Activated naive CD4-positive, alpha-beta T cell treated with anti-CD3 and anti-CD28 coated beads for 36 hours (primary cell): ENCODE measurements at places on chromosomes 2 and 18.

DNA sequence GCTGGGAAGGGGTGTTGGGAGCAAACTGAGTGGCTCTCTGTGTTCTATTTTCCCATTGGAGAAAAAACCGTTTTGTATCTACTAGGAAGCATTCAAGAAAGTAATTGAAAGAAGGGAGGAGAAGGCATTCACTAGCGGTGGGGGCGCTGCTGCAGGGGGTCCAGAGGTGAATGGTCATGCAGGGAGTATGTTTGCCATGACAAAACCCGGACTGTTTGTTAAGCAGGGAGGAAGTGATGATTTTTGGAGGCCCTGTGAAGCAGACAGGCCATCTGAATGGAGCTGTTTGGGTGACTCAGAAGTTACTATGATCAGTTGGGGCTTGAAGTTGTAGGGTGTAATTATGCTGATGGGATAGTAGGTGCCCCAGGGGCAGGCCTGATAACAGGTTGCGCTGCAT lies 7.0 kb downstream of the TAF4B start:
- no peak for DNase-seq

- DNase-seq: no peak
These were observed 18.1 kb upstream of the LYPD6B start for GRCh38 chr2:149020432-149020851.

GRCh38 chr2:68435615-68436014 lies 31.5 kb downstream of the FBXO48 start:
- DNase-seq: no peak

DNA sequence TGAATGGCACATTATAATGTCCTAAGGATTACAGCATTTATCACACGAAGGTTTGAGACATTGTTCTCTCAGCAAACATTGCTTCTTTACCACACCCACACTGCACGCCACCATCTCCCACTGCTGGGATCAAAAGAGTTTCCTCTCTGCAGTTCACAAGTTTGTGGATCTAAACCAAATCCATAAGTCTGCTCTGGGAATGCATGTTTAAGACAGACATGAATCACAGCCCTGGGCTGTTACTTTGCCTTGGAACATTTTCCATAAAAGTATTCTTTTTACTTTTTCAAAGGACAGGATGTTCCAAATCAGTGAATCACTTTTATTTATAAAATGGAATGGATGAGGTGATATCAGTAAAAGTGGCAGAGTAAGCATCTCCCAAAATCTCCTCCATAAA lies 36.1 kb downstream of the STPG4 start:
- DNase-seq: no peak

DNA sequence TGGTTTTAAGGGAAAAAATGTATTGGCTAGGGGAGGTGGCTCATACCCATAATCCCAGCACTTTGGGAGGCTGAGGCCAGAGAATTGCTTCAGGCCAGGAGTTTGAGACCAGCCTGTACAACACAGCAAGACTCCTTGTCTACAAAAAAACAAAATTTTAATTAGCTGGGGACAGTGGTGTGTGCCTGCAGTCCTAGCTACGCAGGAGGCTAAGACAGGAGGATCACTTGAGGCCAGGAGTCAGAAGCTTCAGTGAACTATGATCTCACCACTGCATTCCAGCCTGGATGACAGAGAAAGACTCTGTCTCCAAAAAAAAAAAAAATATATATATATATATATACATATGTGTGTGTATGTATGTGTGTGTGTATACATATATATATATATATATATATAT lies 18.5 kb downstream of the CCDC88A start:
- no peak for DNase-seq

GRCh38 chr2:449246-450067 lies 161.6 kb upstream of the ALKAL2 start:
- DNase-seq: no peak

DNA sequence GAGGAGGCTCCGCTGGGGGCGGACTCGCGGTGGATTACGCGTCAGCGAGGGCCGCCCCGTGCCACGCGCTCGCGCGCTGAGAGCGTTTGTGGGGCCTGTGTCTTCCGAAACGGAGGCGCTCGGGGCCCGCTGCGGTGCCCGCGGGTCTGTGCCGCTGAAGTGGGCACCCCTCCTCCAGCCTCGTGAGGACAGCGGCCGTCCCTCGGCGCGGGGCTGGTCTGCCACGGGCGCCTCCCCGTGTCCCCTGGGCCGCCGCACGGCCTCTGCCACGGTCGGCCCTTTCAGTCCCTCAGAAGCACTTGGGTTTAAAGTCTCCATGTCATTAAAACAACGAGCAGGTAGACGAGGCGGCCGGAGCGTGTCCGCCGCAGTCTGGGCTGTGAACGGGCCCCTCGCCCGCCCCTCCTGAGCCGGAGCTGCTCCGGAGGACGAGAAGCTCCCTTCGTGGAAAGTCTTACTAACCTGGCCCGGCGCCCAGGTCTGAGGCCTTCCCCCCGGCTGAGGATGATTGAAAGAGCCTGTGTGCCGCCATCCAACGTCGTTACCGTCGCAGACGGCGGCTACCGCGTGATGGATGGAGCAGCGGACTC lies 97.6 kb downstream of the NFATC1 start:
- no peak for DNase-seq

- DNase-seq: no peak
These were observed 72.5 kb downstream of the NCAPH start for GRCh38 chr2:96407919-96408550.

- no peak for DNase-seq
These were observed 127.7 kb upstream of the LRRTM4 start for GRCh38 chr2:77649856-77650255.

GRCh38 chr2:182729710-182730339 lies 13.8 kb downstream of the DNAJC10 start:
- no peak for DNase-seq

DNA sequence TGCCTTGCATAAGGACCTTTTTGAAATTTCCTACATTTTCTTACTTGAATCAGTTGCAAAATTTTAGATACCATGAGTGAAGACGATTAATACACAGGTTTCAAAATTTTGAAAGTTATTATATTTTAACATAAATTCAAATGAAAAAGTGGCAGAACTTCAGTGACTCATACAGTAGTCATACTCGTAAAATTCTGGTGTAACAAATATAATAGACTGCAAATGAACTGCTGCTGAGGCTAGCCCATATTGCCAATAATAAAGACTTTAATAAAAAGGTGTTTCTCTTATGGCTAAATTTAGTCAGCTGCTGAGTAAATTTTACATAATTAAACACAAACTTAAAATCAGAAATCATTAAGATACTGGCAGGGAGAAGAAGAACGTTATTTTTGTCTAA lies 36.9 kb downstream of the MSH6 start:
- DNase-seq: no peak

DNA sequence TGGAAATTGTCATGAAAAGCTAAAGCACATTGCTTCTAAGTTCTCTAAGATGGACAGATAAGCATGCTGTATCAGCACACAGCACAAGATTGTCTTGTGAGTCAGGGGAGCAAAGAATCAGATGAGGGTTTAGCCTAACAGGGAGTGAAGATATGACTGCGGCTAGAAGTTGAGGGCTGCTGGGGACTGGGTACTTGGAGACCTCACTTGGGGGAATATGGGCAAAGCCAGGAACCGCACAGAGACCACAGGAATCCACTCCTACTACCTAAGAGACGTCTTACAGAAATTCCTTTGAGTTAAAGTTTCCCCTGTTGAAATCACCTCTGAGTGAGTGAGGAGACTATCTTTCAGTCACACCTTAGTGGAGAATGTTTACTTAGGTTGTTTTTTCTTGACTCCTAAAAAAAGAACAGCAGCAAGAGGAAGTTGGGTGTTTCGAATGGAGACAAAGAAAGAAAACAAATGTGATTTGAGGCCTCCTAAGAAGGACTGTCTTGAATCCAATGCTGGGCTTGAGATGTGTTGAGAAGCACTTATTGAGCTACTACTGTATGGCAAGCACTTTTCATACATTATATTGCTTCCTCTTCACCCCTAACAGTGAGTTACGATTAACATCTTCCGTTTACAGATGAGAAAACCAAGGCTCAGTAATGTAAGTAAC lies 100.7 kb downstream of the ANKRD44 start:
- DNase-seq: peak; percentile 78

DNA sequence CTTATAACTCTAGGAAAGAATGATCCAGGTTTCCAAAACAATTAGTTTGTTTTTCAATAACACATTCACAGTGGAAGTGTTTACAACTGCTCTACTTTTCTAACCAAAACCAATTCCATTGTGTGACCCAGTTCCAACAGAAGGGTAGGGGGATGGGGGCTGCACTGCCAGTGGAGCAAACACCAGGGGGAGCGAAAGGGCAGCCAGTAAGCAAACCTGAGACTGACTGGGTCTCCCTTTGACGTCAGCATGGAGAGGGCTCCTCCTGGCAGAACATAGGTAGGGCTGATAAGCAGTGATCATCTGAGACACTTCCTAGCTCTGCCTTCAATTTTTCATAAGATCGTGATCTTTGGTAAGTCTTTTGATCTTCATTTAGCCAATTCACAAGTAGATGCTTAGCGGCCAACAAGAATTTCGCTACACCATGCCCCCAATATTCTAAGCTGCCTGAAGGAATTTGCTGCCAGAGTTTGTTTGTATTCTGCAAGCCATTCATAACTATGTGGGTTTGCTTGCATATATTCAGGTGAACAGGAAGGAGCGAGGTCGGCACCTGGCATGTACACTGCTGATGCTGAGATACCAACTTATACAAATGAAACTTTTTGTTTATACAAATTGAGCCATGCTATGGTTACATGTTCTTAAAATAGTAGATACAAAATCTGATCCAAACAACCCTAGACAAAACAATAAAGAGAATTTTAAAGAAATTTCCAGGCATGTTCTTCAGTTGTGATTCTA lies 45.9 kb downstream of the ST6GAL2 start:
- no peak for DNase-seq

- no peak for DNase-seq
These were observed 199.4 kb upstream of the REV1 start for GRCh38 chr2:99689145-99689742.

GRCh38 chr18:25056429-25056828 lies 295.5 kb downstream of the ZNF521 start:
- no peak for DNase-seq

- DNase-seq: no peak
These were observed 14.1 kb upstream of the SP5 start for GRCh38 chr2:170701011-170701410.

DNA sequence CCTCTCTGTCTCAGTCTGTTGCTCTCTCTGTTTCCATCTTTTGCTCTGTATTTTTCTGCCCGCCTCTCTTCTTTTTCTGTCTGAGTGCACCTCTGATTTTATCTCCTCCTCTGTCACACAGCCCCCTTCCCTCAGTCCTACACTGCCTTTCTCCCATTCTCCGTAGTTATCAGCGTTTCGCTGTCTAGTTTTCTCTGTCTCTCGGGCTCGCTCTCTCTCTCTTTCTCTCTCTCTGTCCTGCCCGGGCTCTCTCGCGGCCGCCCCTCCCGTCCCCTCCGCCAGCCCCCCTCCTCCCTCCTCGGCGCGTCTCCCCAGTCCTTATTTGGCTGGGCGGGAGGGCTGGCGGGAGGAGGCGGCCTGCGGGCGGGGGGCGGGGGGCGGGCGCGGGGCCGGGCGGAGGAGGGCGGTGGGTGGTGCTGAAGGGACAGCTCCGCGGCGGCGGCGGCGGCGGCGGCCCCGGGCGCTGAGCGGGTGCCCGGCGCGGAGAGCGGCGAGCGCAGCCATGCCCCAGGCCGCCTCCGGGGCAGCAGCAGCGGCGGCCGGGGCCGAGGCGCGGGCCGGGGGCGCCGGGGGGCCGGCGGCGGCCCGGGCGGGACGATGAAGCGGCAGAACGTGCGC lies at the start of gene KCNK3:
TSS of gene KCNK3 (plus strand) at position 444 of the 618 bp plus-strand sequence. CDS start at position 598, 154 bp downstream.
- peak; percentile 53 for DNase-seq

- DNase-seq: no peak
These were observed 68.9 kb downstream of the CYB5A start for GRCh38 chr18:74222710-74223494.

DNA sequence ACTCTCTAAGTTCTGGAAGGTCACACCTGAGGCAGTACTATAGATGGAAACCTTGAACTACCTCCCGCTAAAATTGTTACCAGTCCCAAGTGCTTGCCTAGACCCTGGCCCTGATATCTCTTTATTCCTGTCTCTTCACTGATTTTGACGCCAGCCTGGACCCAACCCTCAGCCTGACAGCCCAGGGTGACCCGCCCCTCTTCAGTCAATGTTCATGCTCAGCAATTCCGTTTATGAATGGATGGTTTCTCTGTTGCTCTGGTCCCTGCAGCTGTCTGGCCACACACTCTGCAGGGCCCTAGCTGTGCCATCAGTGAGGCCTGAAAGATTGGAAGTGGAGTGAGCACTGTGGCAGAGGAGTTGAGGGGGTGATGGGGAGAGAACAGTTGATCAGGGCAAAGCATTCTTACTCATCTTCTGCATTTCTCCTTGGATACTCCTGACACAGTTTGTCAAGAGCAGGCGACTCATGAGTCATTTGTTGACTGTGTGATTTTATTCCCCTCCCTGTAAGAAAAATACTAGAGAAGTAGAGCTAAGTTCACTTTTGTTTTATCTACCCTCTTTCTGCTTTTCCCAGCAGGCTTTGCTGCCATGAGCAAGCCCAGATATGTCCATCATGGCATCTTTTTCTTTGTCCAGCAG lies 46.0 kb downstream of the NPAS2 start:
- DNase-seq: no peak

DNA sequence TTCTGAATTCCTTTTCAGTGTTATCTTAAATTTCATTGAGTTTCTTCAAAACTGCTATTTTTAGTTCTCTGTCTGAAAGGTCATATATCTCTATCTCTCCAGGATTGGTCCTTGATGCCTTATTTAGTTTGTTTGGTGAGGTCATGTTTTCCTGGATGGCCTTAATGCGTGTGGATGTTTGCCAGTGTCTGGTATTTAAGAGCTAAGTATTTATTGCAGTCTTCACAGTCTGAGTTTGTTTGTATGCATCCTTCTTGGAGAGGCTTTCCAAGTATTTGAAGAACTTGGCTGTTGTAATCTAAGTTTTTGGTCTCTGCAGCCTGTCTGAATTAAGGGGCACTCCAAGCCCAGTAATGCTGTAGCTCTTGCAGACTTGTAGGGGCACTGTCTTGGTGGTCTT lies 249.3 kb downstream of the ZNF385B start:
- no peak for DNase-seq

DNA sequence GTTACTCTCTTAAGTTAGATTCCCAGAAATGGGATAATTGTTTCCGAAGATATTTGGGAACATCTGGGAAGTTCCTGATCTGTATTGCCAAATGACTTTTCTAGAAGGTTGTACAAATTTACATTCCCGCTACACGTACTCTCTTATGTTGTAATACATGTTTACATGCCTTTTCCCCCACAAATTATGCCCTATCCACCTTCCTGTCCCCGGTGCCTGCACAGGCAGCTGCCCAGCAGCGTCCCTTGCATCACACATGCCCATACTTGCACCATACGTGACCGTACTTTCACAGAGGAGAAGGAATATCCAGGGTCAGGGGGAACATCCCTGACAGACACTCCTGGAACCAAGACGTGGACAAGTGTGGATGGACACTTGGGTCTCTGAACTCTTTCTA lies 24.2 kb upstream of the KLF11 start:
- no peak for DNase-seq
